Panc1 (cell line): ENCODE measurements at places on chromosomes 2 and 18.

DNA sequence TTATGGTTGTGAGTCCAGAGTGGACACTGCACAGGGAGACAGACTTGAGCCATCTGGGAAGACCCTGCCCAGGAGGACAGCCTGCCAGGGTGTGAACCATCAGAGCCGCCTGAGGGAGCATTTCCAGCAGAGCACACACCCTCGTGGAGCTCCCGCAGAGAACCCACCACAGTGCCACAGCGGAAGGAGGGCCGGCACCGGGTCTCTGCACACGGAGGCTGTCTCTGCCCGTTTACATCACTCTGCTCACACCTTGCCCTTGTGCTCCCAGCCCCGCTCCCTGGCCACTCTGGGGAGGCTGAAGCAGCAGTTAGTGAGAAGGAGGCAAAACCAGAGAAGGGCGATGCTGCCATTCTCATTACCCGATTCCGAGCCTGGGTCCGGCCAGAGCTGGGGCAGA is 161.9 kb downstream of the KLHL29 start:
- no peak for DNase-seq

DNA sequence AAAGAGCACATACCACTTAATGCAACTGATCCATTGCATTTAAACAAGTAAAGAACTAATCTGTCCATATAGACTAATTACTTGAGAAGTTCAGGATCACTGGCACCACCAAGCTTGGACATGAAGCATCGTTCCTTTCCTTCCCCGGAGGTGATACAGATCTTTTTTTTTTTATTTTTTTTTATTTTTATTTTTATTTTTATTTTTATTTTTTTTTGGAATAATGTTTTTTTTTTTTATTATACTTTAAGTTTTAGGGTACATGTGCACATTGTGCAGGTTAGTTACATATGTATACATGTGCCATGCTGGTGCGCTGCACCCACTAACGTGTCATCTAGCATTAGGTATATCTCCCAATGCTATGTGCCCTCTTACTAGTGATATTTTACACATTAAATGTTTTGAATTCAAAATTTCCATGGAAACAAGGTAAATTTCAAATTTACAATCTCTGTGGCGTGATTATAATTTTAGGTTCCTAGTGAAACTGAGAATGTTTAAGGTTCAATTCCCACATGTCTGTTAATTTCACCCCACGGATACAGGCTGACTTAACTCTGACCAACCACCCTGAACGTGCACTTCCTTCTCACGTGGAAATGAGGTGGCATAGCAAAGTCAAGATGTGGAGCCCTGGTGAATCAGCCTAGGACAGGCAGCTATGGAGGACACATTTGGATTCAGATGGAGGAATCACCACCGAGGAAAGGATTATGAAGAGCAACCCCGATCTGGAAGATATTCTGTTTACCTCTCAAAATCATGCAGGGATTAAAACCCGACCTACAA is 101.6 kb upstream of the THOC1 start:
- no peak for DNase-seq

- DNase-seq, result no peak
These were observed 951.3 kb downstream of the TSN start for GRCh38 chr2:122706757-122707223.

- no peak for DNase-seq
These were observed 529.1 kb downstream of the ZNF804A start for GRCh38 chr2:185127412-185127811.

- no peak for DNase-seq
These were observed 86.9 kb downstream of the EIF2AK3 start for GRCh38 chr2:88540346-88540745.

DNA sequence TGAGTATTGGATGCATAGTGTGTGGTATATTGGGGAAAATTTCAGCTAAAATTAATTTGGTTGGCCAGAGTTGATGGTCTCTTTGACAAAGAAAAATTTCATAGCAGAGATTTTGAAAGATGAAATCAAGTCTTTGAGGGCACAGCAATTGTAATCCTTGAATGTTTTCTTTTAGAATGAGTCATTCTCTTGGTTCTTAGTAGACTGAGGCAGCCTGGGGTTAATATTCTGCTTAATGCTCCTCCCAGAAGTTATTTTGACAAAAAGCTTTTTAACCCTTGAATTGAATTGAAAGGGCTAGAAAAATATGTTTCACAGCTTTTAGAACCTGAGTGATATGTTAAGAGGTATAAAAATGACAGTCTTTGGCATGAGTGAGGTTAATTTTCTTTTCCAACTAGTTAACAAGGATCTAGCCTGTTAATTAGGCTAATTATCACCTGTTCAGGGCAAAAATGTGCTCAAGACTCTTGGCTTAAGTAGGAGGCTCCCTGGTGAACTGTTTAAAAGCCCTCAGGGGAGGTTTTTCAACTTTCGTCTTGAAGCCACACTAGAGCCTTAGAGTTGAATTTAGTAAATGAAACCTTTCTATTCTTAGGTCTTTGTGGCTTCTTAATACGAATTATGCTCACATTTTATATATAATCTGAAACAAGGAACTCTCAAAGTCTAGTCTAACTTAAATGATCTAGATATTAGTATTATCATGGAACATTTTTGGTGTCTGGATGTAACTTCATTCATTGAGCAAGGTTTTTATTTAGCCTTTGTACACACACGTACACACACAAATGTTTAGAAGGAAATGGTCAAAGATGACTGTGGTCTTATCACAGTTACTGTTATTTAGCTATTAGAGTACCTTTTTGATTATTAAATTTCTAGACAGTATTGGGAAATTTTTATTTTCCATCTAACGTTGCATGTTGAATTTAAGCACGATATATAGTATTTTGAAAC is 272.5 kb downstream of the ZNF407 start:
- no peak for DNase-seq

GRCh38 chr2:208595386-208596275 is 189.0 kb downstream of the PTH2R start:
- DNase-seq, result no peak

DNA sequence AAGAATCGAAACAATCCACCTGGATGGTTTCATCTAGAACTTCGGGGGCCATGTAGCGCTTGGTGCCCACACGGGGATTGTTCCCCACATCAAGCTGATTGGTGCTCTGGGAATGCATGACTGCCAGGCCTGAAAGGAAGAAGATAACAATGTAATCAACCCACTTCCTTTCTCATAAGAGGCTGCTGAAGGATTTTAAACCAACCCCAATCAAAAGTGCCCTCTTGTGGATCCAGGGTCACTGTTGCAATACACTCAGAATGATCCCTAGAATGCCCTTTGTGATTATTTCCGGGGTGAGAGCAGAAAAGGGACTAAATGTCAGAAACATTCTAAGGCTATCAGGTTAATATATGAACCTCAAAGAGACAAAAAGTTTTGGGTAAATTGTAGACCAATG is 115.2 kb downstream of the ACVR1 start:
- DNase-seq, result no peak

DNA sequence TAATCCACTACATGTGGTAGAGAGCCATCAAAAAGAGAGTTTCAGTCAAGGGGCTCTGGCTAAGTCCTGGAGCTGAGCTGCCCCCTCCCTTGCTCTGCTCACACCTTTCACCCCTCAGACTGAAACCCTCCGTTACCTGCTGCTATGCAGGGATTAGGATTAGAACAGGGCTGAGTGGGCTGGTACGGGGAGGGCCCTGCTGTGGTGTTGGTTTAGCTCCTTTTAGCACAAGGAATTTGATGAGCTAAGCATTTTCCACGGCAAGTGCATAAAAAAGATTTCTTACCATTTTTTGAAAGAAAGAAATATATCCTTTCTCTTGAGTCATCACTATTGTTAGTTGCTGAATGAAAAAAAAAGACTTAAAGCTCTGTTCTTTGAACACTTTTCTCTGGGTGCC is 46.3 kb downstream of the TCF7L1 start:
- no peak for DNase-seq

- DNase-seq, result no peak
These were observed 10.0 kb upstream of the ALLC start for GRCh38 chr2:3647831-3648651.

DNA sequence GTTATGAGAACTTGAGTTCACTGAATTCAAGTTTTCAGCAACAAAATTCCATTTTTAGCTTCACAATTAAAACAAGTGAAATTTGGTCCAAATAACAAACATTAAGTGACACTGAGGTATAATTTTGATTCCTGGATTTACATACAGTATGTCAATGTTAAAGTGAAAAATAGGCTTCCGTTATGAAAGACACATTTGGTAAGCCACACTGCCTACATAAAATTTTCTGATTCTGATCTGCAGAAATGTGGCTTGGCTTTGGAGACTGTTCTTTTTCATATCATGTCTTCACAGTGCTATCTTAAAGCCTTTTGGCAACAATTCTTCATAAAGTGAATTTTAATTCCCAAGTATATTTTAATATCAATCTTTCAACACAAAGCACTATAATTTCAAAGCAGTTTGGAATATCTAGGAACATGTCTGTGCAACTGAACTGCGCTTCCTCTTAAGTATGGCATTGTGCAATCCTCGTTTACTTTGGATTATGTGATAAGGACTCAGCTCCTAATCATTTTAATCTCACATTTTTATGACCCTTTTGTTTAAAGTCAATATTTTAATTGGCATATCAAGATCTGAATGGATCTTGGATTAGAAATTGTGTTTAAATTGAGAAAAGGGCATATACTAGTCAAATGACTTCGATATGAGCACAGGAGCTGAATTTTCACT is 60.0 kb downstream of the RBMS1 start:
- no peak for DNase-seq

DNA sequence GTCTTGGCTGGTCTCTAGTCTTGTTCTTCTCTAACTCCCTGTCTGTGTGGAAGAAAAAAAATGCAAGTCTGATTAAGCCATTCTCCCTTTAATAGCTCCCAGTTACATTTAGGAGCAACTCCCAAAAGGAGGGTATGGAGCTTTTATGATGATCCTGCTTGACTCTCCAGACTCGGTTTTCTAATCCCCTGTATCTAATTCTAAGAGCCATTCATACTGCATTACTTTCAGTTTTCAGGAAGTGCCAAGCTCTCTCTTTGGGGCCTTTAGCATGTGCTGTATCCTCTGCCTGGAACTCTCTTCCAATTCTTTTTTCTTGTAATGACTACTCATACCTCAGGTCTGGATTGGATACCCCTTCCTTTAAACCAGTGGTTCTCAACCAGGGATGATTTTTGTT is 219.7 kb upstream of the SPRED2 start:
- DNase-seq, result no peak

DNA sequence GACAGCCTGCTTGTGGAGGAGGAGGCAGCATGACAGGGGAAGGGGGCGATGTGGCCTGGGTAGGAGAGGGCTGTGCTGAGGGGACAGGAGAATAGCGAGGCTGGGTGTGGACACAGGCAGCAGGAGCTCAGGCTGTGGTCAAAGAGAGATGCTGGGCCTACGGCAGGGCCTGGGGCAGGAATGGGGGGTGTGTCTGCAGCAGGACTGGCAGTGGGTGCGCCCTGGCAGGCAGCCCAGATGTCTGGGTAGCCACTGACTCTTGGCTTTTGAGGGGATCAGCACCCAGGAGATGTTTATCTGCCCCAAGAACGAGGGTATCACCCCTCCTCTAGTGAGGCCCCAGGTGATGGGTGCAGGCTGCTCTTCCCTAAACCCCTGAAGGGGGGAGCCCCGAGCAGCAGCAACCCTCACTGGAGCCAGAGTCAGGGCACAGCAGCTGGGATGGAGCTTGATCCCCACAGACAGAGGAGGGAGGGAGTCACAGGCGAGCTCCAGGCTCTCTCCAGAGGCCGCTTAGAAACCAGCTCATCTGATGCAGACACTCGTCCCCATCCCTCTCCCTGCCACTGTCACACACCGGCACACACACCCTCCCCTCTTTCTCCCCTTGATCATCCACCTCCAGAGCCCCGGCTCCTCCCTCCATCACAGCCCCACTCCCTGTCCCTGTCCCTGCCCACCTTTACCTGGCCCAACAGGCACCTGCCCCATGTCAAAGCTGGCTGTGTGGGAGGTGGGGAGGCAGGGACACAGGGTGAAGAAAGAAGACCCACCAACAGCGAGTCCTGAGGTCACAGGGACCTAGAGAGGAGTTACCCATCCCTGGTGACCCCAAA is 29.8 kb upstream of the TNS1 start:
- no peak for DNase-seq

- DNase-seq, result peak; percentile 13
These were observed 61.4 kb downstream of the CPS1 start for GRCh38 chr2:210617732-210618330.

DNA sequence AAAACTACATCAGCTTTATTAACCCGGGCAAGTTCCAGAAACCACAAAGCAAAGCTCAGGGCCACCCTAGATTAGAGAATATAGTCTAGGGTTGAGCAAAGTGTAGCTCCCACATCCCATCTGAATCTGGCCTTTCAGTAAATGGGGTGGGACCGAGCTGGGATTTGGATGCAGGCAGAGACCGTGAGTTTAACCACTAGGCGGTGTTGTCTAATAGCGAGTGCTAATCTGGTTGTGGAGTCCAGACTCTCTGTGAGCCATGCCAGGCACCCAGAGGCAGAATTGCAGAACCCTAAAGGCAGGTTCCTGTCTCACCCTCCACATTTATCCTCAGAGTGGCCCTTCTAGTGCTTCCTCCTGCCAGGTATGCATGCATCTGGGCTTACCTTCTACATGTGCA is 435.9 kb downstream of the TSN start:
- DNase-seq, result peak; percentile 7

GRCh38 chr18:55047546-55047945 is 88.3 kb upstream of the CCDC68 start:
- DNase-seq, result no peak

- DNase-seq, result no peak
These were observed 662.3 kb downstream of the IRS1 start for GRCh38 chr2:226137201-226137811.
